ENCODE measurements at places on chromosomes 13 and 19.

DNA sequence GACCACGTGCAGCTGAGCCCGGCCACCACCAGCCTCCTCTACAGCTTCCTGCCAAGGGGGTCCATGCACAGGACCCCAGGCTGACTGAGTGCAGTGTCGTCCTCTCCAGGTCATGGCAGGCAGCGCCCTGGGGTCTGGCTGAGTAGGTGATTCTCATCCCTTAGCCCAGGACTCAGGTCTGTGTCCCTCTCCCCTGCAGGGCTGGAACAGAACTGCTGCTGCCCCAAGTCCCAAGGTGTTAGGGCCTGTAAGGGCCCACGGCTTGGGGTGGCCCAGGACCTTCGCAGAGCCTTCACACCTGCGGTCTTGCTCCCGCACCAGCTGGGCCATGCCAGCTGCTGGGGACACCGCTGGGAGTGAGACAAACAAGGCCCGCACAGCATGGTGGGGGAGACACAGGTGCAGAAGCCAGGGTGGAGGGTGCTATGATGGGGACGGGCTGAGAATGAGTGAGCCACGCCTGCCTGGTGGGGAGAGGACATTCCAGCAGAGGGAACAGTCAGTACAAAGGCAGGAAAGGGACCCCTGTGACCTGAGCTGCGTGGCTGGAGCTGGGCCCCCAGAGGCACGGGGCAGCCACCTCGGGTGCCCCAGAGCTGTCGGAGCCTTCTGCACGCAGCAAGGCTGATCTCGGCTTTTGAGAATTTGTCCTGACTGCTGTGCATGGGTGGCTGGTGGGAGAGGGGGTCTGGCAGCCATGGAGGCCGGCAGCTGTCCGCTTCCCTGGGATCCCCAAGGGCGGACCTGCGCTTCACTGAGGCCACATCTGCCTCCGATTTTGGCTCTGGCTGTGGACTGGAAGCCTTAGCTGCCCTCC, 11.9 kb downstream of the PLEKHF1 start:
- no peak for DNase-seq

- peak; percentile 86 for DNase-seq
Observed at GRCh38 chr19:18112989-18113478, 15.5 kb downstream of the MAST3 start.

GRCh38 chr13:74134777-74135325, 647 bp upstream of the KLF12 start:
- peak; percentile 43 for DNase-seq

- no peak for DNase-seq
Observed at GRCh38 chr13:75334634-75335447, 147.1 kb downstream of the TBC1D4 start.

DNA sequence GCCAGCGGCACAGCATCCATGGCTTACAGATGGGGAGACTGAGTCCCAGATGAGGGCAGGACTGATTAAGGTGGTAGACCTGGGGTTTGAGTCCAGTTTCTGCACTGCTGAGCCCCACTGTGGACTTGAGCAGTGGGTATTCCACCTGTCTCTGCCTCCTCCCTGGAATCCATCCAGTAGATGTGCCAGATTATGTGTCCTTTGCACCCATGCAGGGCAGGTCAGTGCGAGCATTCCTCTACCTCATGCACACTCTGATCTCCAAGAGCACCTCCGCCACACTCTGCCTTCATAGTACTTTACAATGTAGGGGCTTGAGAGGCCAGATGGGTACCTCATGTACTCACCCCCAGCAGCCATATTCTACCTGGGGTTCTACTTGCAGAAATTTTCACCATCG, 10.0 kb downstream of the ZSCAN22 start:
- no peak for DNase-seq

- DNase-seq = no peak
Observed at GRCh38 chr19:5207806-5208205, 132.8 kb downstream of the PTPRS start.

GRCh38 chr13:34777089-34777913, 164.8 kb upstream of the NBEA start:
- no peak for DNase-seq

GRCh38 chr19:47142779-47143178, 12.1 kb downstream of the SAE1 start:
- no peak for DNase-seq

GRCh38 chr13:75870397-75870903, 234.3 kb downstream of the LMO7 start:
- peak; percentile 26 for DNase-seq

GRCh38 chr13:111954661-111955411, 112.1 kb upstream of the SOX1 start:
- peak; percentile 9 for DNase-seq

- peak; percentile 15 for DNase-seq
Observed at GRCh38 chr13:23175920-23176319, 4.9 kb upstream of the SGCG start.

DNA sequence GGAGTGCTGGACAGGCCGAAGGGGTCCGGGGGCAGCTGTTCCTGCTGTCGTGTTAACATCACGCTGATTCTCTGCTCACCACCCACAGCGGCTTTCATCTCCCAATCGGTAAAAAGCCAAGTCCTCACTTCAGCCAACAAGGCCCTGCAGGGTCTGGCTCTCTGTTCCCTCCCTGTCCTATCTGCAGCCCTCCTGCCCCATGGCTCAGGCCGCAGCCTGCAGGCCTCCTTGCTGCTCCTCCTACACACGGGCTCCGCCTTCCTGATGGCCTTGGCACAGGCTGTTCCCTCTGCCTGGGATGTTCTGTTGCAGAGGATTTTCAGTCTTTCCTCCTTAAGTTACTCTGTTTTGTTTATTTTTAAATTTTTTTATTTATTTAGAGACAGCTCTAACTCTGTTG, 22.2 kb downstream of the FUZ start:
- no peak for DNase-seq

DNA sequence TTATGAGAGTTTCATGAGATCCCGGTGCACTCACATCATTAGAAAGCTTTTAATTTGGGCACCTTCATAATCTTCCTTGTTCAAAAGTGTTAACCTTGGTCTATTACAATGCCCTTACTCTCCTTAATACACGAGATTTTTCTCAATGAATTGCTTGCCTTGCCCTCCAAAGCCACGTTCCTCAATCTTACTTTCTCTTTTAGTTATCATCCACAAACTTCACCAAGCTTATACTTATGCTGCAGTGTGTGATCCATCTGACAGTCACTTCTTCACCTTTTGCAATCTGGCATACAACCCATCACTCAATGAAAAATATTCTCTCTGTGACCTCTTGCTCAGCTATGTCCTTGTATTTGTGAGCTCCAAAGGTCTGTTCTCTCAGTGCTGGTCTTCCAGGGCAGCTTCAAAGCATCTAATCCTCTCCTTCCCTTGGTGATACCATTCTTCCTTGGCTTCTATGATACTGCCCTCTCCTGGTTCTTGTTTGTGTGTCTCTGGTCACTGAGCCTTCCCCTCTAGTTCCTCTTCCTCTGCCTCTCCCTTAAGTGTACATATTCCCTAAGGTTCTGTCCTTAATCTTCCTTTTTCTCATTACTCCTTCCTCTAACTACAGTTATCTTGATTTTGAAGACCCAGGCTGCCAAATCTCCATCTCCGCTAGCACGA, 202.2 kb upstream of the STARD13 start:
- no peak for DNase-seq

DNA sequence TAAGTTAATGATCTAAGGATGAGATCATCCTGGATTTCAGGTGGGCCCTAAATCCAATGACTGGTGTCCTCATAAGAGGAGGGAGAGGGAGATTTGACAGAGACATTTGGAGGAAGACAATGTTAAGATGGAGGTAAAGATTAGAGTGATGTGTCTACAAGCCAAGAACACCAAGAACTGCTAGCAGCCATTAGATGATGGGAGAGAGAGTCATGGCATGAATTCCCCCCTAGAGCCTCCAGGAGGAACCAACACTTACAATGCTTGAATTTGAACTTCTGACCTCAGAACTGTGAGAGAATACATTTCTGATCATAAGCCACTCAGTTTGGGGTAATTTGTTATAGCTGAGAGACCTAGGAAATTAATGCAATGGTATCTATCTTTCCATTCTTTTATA, 68.1 kb upstream of the RFXAP start:
- DNase-seq = no peak

DNA sequence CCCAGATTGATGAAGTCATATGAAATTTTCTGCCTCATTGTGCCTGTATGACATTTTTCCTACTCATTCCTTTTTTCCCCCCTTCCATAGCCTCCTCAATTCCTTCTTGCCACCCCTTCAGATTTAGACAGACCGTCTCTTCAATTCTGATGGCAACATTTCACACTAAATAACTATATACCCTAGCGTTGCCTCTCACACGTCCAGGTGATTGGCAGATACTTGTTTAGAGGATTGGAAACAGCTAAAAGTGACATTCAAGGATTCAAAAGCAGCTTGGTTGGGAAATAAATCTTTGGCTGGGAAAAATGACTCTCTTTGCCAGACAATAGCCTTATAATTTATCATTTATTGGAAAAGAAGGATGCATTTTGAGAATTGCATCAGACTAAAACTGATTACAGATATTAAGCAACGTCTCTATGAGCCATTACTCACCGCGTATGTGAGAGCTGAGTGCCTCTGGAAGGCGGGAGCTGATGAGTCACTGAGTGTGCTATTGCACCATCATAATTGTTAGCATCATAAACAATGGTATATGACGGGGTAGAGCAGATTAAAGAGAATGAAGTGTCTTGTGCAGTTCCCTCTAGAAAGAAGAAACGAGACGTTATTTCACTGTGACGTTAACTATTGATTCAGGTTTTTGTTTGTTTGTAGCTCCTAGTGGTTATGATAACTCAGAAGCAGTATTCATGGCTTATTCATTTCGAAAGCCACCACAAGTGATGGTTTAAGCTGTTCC, 61.1 kb upstream of the FAM216B start:
- peak; percentile 93 for DNase-seq

DNA sequence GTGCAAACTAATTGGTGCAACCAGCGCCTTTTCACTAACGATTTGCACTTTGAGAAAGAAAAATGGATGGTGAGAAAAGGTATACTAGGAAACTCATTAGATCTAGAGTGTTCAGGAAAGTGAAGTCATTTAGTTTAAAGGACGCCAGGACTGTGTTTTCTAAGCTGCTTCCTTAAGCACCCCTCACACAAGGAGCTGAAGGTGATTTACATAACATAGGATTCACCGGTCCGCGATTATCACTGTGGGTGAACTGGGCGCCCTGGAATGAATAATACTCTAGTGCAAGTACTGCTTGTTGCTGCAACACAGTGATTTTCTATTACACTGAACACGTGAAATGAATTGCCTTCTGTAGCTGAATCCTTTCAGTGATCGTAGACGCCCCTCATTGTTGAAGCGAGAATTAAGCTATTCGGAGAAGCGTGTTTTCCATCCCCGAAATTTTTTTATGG, 2.6 kb upstream of the MAB21L1 start:
- DNase-seq = no peak

DNA sequence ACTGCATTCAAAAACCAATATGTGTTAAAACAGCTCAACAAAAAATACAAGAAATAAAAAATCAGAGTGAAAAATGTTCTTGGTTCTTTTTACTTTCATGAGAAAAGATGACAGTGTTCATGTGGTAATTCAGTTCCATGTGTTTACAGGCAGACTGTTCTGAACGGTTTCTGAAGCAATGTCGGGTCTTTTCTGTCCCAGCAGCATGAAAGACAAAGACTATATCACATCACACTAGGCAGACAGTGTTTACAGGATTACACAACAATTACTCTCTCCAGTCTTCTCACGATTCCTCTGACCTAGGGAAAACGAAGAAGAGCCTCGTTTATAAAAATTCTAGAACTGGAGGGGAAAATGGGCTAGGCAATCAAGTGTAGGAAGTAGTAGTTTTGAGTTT, 83.4 kb downstream of the UBL3 start:
- DNase-seq = no peak

Measured in RWPE1 (cell line).